Spinal cord (tissue), 10 donors: ENCODE measurements at places on chromosomes 3 and 15.

DNA sequence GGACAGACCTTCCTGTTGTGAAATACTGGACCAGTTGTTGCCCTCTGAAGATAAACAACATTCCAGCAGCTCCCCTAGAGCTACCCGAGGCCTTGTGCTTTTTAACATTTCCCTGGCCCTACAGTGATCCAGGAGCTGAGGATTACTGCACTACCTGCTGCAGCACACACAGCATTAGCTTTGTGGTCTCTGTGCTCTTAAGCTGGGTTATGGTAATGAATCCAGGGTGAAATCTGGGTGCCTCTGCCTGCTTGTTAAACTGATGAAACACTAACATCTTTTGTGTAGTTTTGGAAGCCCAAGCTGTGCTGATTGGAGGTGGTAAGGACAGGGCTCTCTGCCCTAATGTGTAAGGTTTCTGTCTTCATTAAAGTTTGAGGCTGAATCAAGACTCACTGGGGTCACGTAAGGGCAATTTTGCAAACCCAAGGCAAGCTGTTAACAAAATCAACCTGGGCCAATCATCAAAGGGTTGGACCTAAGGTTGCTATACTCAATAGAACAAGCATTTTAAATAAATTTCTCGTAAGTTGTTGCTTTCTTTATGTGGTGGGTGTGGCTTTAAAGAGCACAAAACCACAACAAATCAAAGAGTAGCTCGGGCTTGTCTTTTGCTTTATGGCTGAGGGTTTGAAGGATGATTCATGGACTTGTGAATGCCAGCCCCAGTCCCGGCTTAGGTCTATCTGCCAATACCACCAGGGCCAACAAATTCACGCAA is 183.9 kb downstream of the TPRG1 start:
- DNase-seq, result no peak

DNA sequence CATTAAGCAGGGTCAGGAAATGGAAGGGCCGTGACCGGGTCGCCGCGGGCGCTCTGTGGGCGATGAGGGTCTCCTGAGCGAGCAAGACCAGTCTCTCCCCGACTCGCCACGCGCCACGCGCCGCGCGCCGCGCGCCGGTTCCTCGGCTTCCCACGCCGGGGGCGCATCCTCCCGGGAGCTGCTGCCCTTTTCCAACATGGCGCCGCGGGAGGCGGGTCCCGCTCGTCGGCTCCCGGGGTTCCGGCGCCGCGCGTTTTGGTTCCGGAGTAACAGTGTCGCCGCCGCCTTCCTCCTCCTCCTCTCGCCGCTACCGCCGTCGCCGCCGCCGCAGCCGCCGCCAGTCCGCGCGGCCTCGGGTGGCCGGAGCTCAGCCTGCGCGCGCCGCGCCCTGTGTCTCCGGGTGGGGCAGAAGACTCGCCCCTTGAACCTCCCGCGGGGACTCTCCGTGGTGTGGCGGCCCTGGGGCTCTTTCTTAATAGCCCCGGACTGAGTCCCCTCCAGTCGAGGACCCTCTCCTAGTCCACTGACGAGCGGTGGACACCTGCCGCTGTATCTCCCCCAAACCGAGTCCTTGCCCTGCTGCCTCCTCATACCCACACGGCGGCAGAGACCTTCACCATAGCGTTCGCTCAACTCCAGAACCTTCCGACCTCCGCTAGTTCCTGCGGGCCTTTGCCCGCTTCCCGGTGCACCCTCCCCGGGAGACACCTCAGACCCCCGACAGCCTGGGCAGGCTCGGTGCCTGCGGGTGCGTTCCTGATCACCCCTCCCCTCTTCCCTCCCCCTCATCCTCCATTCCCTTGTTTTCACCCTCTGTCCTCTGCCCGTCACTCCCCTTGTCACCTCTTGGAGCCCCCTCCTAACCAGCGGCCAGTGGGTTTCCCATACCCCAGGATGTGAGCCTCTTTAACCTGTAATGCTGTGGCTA is at the start of gene MAP2K5:
MAP2K5 (plus strand) TSS at position 284 of the 928 bp plus-strand sequence; CDS start at position 917, 633 bp downstream.
- peak; percentile 64 for DNase-seq

DNA sequence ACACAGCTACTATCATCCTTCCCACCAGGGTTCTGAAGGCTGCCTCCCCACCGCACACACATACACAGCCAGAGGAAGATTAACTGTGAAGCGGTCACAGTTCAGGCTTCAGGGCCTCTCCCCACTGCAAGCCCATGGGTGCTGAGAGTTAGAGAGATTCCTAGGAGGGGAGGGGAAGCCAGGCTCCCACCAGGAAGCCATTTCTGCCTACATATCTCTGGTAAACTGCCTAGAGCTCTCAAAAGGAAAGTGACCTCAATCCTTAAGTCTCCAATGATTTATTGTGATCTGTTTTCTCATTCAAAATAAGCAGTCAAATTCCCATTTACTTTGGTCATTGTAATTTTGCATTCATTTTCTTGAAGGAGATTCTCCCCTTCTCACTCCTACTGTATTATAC is 141.0 kb upstream of the BNIP2 start:
- no peak for DNase-seq

DNA sequence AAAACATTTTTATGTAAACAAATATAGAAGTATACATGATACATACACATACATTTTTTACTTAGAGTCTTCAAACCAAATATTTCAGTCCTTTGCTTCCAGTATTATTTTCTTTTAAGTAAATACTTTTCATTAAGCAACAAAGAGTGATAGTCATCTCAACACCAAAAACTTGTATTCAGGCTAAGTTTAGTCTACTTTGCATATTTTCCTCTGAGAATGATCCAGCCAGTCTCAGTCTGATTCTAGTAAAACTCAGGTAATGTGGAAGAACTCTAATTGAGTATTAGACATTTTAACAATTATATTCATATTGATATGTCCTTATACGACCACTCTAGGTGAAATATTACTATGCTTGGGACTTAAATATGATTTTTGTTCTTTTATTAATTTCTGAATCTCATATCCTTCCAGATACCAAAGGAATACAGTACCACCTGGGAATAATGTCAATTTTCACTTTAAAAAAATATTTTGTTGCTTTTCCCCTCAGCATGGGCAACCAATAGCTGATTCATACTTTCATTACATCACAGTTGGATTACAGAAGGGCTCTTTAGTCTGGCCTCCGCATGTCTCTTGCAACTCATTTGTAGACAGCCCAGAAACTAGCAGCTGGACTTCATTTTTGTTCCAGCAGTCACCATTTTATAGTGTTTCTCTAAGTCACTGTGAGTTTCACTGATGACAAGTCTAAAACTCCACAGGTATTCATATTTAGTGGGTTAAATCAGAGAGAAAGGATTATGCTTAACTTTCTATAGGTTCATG is 390.4 kb downstream of the ZBTB20 start:
- DNase-seq, result no peak

DNA sequence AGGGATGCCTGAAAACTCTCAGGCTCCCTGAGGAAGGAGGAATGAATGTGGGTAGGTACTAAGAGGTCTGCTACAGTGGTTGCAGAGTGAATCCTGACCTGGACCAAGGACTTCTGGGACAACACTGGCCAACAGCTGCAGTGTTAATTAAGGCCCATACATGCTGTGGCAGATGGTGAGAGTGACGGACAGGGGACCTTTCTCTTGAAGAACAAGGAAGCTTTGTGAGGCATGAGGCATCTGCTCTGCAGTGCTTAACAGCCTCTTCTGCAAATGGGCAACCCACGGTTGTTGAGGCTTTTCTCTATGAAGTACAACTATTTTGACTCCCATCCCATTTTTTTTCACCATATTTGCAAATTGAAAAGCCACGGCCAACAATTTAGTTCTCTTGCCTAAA is 26.6 kb upstream of the ACAN start:
- DNase-seq, result peak; percentile 74

DNA sequence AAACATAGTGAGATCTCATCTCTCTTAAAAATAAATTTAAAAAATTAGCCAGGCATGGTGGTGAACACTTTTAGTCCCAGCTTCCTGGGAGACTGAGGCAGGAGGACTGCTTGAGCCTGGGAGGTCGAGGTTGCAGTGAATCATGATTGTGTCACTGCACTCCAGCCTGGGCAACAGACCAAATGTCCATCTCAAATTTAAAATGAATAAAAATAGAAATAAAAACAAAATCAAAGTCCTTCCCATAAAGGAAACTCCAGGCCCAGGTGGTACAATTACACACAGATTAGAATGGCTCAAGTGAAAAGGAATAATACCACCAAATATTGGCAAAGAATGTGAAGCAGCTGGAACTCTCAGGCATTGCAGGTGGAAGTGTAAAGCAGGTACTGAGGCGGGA is 19.3 kb upstream of the ATP10A start:
- DNase-seq, result no peak

GRCh38 chr15:50880206-50880605 is 28.3 kb upstream of the AP4E1 start:
- DNase-seq, result no peak

- no peak for DNase-seq
Measured at GRCh38 chr15:81754078-81754477, 291.7 kb downstream of the MEX3B start.

GRCh38 chr3:194727435-194728128 is 41.9 kb downstream of the FAM43A start:
- no peak for DNase-seq

DNA sequence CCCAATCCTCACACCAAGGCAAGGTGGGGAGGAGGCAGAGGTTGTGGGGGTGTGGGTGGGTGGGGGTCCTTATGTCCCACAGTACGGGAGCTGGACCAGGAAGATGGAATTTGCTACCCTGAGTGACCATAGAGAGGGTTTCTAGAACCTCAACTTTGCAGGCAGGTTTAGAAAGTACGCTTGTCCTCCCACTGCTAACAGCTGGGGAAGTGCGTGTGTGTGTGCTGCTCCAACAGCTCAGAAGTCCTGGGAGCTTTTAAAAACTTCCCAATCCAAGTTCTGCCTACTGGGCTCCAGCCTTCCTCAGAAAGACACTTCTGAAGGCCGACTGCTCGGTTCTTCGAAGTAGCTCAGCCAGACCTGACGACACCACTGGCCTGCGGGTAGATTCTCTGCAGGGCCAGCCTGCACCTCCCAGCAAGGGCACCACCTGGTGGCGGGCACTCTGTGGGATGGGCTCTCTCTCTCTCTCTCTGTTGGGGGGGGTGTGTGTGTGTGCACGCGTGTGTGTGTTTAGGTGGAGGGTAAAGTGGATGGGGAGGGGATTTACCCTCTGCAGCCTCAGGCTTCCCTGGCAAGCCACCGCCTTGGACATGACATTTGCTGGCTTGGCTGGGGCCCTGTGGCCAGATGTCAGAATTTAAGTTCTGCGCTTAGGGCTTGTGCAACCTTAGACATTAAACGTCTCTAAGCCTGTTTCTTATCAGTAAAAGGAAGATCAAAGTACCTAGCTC is 15.6 kb downstream of the TMEM158 start:
- DNase-seq, result no peak

DNA sequence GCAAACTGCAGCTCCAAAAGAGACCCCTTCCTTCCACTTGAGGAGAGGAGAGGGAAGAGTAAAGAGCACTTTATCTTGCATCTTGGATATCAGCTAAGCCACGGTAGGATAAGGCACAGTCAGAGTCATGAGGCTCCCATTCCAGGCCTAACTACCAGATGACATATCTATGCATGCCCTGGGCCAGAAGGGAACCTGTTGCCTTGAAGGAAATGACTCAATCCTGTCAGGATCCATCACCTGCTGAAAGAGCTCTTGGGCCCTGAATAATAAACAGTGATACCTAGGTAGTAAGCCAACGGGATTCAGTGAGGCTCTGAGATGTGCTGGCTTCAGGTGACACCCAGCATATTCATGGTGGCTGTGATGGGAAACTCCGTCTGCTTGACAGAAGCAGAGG is 118.5 kb upstream of the EPHA3 start:
- no peak for DNase-seq

DNA sequence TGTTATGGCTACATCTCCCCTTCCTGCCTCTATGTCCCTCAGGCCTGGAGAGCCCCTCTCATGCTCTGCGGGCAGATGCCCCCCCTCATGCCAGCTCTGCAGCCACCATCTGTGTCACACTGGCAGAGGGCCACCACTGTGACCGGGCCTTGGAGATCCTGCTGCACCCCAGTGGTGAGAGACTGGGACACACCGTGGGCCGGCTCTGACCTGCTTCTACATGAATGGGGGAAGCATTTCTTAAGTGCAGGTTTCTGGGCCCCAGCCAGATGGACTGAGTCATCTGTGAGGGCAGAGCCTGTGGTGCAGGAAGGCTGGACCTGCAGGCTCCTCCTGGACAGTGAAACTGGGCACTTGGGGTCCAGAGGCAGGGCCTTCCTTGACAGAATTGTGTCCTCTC is 4.8 kb downstream of the VWA5B2 start:
- DNase-seq, result no peak

GRCh38 chr15:91021516-91022074 is 799 bp downstream of the VPS33B start:
- peak; percentile 61 for DNase-seq

DNA sequence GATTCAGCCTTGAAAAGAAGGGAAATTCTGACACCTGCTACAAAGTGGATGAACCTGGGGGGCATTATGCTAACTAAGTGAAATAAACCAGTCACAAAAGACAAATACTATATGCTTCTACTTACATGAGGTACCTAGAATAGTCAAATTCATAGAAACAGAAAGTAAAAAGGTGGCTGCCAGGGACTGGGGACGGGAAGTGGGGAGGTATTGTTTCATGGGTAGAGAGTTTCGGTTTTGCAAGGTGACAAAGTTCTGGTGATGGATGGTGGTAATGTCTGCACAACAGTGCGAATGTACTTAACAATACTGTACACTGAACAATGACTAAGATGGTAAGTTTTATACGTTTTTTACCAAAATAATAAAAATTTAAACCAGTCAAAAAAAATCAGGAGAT is 4.8 kb downstream of the IDH2 start:
- DNase-seq, result no peak

DNA sequence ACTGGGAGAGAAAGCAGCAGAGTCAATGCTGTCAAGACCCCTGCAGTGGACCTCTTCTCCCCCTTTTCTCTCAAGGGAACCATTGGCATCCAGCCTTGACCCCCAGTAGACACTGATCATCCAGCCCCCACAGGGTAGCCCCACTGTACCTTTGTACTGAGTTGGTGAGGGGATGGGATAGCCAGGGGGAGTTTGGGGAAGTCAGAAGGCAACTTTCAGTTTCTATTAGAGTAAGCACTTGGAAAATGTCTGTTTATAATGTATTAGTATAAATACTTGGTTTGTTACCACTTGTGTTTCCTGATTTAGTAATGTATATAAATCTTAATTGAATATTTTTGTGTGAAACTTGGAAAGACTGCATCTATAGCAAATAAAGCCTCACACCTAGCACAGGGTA is 25.0 kb downstream of the DAG1 start:
- DNase-seq, result no peak

DNA sequence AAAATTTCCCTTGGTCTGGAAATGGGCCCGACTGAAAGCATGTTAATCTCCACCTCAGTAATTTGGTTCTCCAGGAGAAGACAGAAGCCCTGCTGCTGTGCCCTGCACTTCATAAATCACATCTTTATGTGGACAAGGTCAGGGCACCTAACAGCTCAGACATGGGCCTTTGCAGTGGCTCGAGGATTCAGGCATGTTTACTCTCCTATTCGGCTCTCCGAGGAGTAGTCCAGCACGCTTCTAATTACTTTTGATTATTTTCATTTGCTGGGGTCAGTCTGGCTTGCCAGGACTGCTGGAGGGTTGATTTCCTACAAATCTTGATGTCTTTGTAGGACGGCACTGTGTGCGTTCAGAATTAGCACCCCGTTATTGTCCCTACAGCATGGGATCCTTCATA is 511.2 kb downstream of the MECOM start:
- DNase-seq, result no peak

- DNase-seq, result no peak
Measured at GRCh38 chr15:40266828-40267304, 16.0 kb downstream of the ANKRD63 start.

GRCh38 chr3:29465836-29466235 is 185.0 kb downstream of the RBMS3 start:
- DNase-seq, result peak; percentile 76

- no peak for DNase-seq
Measured at GRCh38 chr15:70396807-70397206, 299.1 kb upstream of the TLE3 start.
